ENCODE measurements at places on chromosomes 4 and X.

DNA sequence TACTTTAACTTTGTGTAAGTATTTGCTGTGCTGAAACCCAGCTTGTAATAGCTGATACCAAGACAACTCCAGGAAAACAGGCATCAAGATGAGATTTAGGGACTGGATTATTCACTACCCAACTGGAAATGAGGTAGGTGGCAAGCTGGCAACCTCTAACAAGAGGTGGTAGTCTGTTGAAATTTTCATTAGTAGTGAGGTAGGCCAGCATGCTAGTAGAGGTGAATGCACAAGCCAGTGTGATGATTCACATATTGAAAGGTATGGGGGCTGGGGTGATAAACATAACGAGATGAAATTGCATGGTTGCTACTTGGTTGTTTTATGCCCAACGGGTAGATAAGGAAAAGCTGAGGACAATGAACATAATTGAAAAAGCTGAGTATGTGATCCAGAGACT is 8.5 kb upstream of the TMPRSS11D start:
- no peak for DNase-seq

DNA sequence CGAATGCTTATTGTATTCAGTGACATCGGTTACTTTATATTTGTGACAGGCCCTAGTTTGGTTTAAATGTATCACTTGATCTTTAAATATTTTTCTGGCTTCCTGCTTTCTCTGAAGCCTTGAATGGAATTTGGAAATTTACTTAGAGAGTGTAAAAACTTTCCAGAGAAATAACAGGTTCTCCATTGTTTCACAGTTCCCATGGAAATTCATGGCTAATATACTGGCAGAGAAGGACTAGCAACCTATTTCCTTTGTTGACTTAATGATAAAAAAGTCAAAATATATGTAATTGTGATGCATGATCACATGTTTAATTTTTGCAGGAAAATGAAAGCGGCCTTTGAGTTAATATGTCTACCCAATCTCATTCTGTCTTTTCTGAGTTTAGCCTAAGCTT is 13.2 kb downstream of the NEIL3 start:
- DNase-seq = no peak

- DNase-seq = no peak
These were observed 109.9 kb upstream of the BCOR start for GRCh38 chrX:40207626-40208025.

GRCh38 chr4:39044956-39045826 is 13.0 kb upstream of the TMEM156 start:
- DNase-seq = no peak

DNA sequence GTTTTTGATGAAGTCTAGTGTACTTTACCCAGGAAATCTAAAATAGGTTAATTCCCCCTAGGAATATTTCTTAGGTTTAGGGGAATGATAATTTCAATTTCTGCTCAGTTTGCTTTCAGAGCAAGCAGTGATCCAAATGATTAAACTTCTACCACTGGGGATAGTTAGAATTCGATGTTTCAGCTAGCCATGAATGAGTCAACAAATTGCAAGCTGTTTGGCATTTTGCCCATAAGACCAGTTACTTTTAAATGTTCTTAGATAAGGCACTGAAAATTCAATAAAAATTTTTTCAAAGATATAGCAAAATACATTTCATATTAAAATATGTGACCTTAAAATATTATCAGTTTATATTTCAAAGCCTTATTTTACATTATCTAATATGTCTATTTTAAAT is 993.6 kb downstream of the ARAP2 start:
- DNase-seq = no peak

- no peak for DNase-seq
These were observed 1382.9 kb downstream of the FAM133A start for GRCh38 chrX:95056901-95057300.

GRCh38 chr4:159280442-159281172 is 177.7 kb downstream of the RAPGEF2 start:
- DNase-seq = no peak

GRCh38 chr4:111954550-111954949 is 190.7 kb upstream of the FAM241A start:
- no peak for DNase-seq

GRCh38 chr4:76850010-76850441 is 47.9 kb downstream of the SOWAHB start:
- DNase-seq = no peak

GRCh38 chr4:86896596-86896995 is 4.4 kb upstream of the C4orf36 start:
- no peak for DNase-seq

Measured in gastrocnemius medialis (tissue), 4 donors.